Activated T-helper 1 cell treated with anti-CD3 and anti-CD28 coated beads, Interleukin-2, amount 50 U/mL, for 16 hours (primary cell): ENCODE measurements at places on chromosomes 1 and 21.

- peak; percentile 29 for DNase-seq
Measured at GRCh38 chr1:66445492-66446181, 88.3 kb upstream of the SGIP1 start.

GRCh38 chr1:63268876-63269275, 53.5 kb upstream of the FOXD3 start:
- DNase-seq, result no peak

GRCh38 chr1:6603238-6603914, 707 bp upstream of the KLHL21 start:
- DNase-seq, result no peak

DNA sequence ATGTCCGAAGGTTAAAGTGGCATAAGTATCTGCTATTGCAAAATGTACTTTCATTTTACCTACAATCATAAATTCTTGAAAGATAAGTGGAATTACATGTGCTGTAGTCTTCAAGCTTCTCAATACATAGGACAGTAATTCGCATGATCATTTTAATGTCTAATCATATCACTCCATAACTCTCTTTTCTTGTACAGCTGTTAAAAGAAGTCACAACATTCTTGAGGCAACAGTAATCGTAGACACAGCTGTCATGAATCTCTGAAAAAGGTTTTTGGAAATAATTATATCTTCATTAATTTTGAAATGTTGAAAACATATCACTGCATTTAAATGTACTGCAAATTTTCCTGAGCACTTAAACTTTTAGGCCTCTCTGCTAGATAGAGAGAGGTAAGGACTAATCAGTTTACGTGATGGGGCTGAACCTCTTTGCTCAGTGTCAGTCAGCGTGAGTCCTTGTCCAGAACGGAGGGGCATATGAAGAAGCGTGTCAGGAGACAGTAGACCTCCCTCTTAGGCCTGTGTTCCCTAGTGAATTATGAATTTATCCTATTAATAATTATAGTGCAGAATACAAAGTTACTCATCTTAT, 133.4 kb downstream of the NEK7 start:
- DNase-seq, result no peak
